Midbrain (tissue), 1 donor: ENCODE measurements at places on chromosomes 3 and 15.

- no peak for DNase-seq
Observed at GRCh38 chr3:18098960-18099587, 326.1 kb downstream of the SATB1 start.

DNA sequence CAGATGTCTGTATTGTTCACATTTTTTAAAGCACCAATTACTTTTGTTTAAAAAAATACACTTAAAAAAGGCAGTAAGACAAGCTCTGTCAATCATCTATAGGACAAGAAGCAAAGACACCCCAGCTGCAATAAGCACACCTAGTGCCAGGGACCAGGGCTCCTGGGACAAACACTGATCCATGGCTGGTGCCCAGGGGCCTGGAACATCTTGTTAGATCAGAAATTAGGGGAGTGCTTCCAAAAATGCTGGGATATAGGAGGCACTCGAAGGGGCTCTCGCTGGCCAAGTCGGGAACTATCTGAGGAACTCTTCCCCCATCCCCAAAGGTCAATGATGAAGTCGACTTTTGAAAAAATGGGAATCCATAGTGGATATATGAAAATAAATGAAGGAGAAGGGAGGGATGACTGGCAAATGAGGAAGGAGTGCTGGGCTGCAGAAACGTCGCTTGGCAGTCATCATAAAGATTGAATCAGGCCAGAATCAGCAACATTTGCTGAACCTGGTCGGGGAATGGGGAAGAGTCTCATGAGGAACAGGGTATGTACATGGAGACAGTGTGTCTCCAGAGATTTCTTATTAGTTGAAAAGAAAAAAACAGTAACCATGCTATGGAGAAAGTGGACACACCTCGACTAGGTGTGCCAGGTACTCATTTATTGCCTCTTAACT is 28.5 kb downstream of the TSPAN3 start:
- DNase-seq = no peak

- DNase-seq = peak; percentile 17
Observed at GRCh38 chr15:77004189-77004588, 9.3 kb downstream of the PSTPIP1 start.

GRCh38 chr3:9396632-9397331 is 633 bp upstream of the SETD5 start:
- DNase-seq = peak; percentile 99

GRCh38 chr3:60025096-60026050 is 975.5 kb upstream of the CFAP20DC start:
- no peak for DNase-seq

DNA sequence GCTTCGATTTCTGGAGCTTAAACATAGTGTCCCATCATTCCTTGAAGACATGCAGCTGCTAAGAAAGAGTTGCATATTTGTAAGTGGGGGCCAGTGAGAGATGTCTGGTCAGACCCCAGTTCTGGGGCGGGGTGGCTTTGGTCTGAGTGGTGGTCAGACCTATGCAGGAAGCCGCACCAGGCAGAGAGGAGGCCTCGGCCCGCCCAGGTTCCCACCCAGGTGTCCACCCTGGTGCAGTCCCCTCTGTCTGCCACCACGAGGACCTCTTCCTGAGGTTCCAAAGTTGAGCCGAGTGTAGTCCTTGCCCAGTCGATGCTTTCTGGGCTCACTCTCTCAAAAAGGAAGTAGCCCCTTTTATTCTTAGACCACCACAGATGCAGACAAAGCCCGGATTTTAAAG is 122.6 kb upstream of the DLG1 start:
- no peak for DNase-seq

- no peak for DNase-seq
Observed at GRCh38 chr15:93485438-93486327, 396.7 kb upstream of the RGMA start.

- no peak for DNase-seq
Observed at GRCh38 chr3:48696156-48696555, 10.4 kb upstream of the NCKIPSD start.

GRCh38 chr15:78314181-78314581 is 14.8 kb upstream of the SKIC8 start:
- DNase-seq = no peak

DNA sequence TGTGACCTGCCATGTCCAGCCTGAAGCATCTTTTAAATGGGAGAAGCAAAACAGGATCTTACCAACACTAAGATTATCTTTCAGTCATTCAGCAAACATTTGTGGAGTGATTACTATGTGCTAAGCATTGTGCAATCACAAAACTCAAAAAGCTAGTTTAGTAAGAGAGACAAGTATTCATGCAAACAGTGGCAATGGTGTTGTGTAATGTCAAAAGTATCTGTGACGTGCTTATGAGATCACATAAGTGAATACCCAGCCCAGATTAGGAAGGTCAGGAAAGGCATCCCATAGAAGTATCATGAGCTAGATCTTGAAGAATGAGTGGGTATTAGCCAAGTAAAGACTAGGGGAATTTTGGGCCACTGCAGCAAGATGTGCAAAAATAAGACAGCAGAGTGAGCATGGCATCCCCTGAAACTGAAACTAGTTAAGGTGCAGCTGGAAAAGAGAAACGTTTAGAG is 32.1 kb downstream of the SEC62 start:
- DNase-seq = no peak

DNA sequence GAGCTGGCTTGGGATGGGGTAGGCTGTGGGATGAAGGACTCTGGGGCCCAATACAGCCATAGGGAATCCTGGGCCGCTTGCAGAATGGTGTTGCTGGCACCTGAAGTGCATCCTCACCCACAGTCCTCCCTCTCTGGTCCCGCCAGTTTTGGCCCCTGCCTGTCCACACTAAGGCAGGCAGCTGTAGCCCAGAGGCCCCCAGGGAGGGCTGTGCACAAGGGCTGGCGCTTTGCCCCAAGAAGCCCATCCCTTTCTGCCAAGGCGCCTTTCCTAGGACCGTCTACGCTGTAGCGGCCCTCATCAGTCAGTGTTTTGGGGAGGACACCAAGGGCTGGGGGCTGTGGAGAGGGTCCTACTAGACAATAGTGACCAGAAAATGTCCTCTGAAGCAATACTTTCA is 116.2 kb upstream of the ABHD17C start:
- no peak for DNase-seq

DNA sequence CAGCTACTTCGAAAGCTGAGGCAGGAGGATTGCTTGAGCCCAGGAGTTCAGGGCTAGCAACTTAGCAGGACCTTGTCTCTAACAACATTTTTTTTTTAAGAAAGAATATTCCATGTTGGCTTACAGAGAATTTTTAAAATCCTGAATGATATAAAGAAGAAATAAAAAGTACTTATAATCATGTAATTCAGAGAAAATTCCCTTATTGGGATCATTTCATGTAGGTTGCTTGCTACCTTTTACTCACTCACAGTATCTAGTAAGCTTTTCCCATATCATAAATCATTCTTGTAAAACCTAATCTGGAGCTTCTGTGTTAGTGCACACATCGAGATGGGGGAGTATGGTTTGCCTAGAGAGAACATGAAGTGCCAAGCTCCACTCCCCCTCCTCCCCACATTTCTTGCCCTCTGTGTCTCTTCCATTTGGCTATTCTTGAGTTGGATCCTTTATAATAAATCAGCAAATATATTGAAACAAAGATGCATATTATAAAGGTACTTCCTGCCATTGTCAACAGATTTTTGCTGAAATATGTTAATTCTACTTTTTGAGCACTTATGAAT is 13.6 kb downstream of the TF start:
- no peak for DNase-seq
